NCI-H345 (cell line): ENCODE measurements at places on chromosomes 7 and 10.
A peak's percentile ranks its signal among the peaks of the same experiment; 100 is the strongest.

GRCh38 chr10:73865459-73866442, 8.6 kb downstream of the CAMK2G start:
- no peak for DNase-seq

DNA sequence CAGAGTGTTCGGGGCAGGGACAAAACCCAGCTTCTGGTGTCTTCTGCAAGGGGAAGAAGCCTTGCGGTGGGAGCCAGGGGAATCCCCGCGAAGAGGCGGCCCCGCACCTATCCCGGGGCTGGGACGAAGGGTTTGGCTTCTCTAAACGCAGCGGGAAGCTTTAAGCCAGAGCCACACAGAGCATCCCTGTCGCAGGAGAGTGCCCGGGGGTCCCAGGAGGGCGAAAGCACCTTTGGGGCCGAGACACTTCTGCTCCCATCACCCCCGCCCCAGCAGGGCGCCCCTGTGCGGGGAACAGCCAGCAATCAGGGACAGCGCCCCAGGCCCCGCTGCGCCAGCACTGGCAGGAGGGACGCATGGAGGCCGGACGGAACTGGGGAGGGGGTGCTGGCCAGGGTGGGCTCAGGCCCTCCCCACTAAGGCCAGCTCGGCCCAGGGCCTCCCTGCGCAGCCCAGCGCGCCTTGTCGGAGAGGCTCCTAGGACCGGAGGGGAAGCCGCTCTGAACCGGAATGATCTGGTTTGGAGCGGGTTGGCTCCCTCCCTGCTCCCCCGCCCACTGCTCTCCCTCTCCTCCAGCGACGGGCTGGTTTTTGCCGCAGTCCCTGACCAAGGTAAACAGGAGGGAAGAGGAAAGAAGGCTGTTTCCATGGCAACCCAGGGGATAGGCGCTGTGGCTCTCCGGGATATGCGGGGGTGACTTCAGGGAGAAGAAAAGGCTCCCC, 63.9 kb downstream of the TMEM209 start:
- DNase-seq = no peak

GRCh38 chr10:119216127-119216526, 8.8 kb downstream of the GRK5 start:
- DNase-seq = no peak

- no peak for DNase-seq
Observed at GRCh38 chr7:112070674-112071256, 135.4 kb downstream of the DOCK4 start.

DNA sequence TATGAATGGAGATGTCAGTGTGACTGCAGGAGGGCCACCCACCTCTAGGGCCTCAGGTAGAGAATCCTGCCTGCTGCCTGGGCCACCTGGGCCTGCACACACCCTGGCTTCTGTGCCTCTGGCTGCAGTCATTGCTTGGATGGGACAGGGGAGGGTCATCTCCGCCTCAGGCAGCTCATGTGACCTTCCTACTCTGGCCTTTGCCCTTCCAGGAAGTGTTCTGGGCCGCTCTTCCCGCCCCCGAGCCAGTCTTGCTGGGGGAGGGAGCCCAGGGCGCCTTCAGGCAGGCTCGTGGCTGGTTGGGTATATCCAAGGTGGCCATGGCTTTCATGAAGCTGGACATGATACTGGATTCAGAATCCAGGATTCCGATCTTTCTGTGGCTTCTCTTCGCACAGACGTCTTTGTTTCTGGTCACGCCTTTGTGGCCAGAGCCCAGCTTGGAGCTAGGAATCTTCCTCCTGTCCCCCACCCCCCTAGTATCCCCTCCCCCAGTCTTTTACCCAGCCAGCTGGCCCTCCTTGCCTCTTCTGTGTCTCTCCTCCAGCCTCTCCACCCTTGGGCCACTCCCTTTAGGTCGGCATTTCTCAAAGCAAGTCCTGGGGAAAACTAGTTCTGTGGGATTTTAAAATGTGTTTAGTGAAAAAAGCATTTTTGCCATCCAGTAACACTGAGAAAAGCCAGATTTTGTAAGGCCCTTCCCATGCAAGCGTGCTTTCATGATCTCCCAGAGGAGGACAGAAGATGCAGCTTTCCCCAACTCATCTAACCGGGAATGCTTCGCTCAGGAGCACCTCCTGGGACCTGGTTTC, 119.6 kb downstream of the ZMIZ1 start:
- DNase-seq = no peak

- no peak for DNase-seq
Observed at GRCh38 chr10:64288404-64288803, 767.2 kb downstream of the REEP3 start.

DNA sequence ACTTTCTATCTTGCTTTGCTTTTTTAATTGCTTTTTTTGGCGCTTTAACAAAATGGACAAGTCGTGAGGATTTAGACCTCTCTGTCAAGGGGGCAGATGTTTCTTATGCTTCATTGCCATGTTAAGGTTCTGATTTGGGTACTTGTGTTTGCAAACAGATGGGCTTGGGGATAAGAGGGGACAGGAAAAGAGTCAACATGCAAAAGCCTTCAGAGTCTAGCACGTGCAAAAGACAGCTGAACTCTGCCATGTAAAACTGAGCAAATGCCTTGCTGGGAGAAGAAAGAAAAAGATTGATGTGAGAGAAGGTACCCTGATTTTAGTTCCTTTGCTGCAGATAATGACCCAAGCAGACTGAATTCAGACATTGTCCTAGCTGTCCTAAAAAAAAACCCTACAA, 173.1 kb downstream of the KIAA1217 start:
- no peak for DNase-seq

DNA sequence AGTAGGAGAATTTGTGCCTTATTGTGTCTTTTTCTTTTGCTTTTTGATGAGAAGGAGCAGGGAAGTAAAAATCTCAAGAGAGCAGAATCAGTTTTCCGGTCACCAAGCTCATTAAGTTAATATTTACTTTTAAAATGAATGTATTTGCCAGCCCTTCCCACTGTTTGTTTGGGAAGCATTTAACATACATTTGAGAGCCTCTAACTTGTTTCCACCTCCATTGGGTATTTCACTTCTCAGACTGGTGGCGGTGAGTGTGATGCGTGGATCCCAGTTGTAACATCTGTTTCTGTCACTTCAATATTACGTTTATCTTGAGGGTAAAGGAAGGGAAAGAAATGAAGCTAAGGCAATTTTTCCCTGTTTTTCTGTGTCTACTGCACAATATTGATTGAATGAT, 22.8 kb downstream of the CDK14 start:
- DNase-seq = peak; percentile 45

DNA sequence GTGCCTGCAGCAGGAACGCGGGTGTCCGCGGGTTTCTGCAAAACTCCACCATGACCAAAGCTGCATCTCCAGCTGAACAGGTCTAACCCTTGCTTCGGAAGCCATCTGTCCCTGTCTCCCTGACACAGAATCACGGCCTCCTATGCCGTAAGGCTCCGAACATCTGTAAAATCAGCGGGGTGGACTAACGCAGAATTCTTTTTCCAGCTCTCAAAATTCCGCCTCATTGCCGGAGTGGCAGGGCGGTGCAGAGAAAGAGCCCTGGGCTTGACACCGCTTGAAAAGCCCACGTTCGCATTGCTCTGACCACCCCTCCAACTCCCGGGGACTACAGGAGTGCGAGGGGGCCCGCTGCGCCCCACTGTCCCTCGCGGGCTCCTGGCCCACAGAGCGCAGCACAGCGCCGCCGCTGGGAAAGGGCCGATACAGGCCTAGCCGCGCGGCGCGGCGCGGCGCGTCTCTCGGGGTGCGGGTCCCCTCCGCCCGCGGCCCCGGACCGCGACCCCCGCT, 409 bp downstream of the DNMBP start:
- DNase-seq = peak; percentile 41

GRCh38 chr10:102234888-102235597, 6.3 kb downstream of the PITX3 start:
- no peak for DNase-seq

DNA sequence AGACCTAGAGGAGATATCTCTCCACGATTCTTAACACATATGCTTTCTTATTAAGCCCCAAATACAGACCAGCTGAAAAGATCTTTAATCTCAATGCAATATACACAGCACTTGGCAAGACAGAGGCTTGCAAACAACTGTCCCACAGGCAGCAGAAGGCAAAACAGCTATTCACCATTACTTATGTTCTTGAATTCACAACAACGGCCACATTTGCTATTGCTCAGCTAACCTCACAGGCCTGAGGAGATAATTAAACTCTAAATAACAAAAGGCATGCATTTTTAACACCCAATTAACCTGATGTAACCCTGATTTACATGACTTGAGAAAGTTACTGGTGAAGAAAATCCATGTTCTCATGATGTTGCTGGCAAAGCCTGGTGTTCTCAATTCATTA, 216.4 kb downstream of the CRPPA start:
- no peak for DNase-seq

- DNase-seq = no peak
Observed at GRCh38 chr7:157484411-157485081, 147.7 kb downstream of the DNAJB6 start.

DNA sequence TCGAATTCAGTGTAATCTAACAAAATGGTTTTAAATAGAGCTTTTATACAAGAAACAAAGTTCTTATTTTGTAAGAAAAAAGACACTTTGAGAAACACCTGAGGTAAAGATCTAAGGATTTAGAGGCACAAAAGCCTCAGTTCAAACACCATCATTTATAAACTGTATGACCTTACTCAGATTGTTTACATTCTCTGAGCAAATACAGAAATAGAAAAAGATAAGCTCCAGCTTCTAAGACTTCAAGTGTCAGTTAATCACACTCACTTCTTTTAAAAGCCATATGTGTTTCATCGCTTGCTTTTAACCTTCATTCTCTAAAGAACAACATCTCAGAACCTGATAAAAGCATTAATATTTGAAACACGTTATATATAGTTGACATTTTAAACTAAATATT, 27.9 kb downstream of the CADPS2 start:
- peak; percentile 21 for DNase-seq

DNA sequence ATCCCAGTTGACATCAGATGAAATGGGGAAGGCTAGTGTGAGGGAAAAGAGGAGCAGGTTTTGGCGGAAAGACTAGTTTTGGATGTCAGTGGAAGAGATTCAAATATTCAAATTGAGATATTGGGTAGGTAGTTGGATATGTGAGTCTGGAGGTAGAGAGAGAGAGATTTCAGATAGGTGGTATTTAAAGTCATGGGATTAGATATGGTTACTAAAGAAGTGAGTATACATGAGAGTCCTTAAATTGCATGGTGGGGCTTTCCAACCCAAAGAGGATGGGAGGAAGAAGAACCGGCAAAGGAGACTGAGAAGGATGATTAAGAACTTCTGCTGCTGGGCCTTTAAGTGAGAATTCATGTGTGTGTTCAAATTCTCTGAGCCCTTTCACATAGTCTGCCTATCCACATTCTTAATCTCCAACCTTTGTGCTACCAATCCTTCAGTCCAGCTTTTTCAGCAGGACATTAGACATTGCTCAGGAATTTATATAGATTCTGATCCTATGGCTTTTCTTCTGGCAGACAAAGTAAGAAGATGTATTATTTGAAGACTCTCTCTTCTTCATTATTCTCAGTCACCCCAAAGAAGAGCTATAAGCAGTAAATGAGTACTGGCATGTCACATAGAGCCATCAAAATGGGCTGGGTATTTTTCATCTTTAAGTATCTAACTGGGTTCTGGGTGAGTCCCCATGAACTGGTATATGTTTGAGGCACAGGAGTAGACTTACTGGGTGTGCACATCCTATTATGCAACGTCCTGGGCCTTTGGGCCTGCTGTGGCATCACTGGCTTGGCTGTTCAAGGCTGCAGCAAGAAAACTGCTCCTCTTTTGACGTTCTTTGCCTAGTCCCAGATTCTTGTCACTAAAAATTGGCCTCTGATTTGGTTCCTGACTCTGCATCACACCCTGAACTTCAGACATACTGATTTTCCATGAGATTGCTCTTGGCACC, 33.6 kb downstream of the ST7 start:
- no peak for DNase-seq

GRCh38 chr7:14806891-14807290, 95.7 kb downstream of the DGKB start:
- DNase-seq = no peak

DNA sequence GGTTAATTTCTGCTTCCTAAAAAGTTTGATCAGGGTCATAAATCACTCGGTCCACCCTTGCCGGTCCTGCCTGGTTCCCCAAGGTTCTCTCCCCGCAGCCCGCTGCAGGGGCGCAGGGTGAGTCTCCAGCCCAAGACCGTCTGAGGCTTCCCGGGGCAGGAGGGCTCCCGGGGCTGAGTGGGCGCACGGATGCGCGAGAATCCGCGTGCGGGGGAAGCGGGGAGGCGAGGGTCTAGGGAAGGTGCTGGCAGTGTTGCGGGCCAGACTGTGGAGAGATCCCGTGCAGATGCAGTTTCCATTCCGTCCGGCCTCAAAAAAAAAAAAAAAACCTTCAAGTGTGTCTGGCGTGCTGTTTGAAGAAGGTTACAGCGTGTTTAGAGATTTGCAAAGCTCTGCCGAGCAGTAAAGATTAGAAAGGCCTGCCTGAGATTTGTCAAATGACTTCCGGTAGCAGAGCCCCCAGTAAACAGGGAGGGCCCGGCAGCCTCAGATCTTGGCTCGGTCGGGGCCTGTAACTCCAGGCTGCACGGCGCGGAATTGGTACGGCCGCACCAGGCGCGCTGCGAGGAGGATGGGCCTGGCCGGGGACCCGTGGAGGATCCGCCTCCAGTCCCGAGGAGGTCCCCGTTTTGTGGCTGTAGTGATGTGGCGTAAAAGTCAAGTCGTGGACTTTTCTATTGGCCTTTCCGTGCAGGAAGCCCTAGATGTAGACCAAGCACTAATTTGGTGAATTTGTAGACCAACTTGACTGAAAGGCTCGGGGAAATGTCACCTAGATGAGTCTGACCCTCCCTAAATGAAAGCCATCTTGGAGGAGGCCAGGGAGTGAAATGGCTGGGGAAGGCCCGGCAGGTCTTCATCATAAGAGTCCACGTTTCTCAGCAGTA, 293.2 kb upstream of the NFE2L3 start:
- no peak for DNase-seq

DNA sequence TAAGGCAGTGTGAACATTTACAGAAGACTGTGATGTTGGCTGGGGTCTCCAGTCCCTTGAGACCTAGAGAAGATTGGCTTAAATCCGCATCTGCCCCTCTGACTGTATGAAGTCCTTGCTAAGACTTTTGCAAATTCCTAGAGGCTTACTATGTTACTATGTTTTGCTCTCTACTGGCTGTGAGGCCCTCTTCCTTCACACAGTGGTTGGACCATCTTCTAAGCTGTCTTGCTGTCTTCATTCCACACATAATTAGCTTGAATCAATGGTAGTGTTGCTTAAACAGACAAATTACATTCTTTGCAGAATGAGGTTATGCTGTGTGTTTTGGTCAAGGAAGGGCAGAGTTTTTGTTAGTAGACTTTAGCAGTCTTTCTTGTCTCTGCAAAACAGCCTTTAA, 658.0 kb downstream of the TYW1 start:
- no peak for DNase-seq

GRCh38 chr10:45607276-45607675, 65.3 kb downstream of the ZFAND4 start:
- no peak for DNase-seq

DNA sequence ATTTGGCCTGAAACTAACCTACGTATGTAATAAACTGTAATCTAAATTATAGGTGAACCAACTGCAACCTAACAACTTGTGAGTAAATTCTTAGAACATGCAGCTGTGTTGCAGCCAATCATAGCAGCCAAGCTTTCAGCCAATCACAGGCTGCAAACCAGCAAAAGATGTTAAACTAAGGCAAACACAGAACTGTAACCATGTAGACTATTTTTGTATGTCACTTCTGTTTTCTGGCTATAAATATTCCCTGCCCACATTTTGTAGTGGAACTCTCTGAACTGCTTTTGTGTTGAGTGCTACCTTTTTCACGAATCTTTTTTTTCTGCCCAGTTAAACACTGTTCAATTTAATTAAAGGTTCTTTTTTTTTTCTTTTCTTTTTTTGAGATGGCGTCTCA, 28.2 kb upstream of the ZPBP start:
- no peak for DNase-seq
